NCI-H146 (cell line): ENCODE measurements at places on chromosomes 6 and 20.

- no peak for DNase-seq
Observed at GRCh38 chr6:147167576-147168461, 36.4 kb upstream of the STXBP5 start.

DNA sequence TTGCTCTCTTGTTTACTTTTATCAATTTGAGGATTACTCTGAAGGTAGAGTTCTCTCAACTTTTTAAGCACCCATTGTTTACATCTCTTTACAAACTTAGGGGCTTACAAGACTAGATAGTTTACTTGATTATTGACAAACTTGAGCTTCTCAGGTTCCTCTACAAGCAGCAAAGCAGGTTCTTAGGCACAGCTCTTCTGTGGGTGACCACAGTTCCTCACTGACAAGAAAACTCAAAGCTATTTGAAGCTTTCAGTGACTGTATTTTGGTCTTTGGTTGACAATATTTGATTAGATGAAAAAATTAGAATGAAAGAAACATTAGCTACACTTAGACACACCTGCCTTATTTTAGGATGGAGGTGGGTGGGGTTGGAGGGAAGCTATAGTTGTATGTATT, 327.3 kb upstream of the RUNX2 start:
- DNase-seq: no peak

DNA sequence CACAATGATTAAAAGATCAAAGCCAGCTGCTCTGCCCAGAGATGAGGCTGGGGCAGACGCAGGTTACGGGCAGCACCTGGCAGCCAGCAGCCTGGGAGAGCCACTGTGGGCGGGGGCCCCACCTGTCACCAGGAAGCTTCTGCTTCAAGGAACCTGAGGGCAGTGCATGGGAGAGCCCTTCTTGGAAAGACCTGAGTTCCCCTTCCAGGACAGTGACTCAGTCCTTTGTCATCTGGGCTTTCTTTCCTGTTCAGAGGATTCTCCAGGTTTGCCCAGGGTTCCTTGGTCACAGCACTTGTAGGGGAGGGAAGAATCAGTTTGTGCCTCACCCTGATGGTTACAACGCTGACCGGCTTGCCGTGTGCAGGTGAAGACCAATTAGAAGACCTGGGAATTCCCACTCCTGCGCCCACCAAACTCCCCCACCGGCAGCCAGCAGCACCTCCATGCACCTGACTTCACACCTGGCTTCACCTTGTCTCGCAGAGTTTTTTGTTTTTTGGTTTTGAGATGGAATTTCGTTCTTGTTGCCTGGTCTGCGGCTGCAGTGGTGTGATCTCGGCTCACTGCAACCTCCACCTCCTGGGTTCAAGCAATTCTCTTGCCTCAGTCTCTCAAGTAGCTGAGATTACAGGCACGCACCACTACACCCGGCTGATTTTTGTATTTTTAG, 2.0 kb downstream of the ZBP1 start:
- peak; percentile 60 for DNase-seq

GRCh38 chr6:156773476-156773875, 3.7 kb upstream of the ARID1B start:
- no peak for DNase-seq

DNA sequence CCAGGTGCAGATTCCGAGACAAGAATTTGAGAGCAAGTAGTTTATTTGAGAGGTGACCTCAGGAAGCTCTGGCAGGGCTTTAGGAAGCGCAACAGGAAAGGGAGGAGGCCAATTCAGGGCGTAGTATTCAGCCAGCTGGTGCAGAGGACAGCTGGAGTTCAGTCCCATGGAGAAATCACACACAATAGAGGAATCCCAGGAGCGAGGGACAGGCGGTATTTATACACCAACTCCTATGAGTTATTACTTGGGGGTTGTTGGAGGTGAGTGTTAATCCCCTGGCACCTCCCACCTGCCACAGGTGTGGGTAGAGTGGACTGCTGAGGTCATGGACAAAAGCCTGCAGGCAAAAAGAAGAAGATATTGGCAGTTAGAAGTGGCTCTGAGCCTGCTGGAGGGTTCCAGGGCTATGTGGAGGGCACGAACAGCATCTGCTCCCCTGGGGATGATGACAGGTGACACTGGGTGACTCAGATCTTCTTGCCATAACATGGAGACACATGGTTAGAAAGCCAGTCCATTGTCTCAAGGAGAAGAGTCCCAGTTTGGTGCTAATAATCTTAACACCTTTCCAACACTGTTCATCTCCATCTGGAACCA, 13.9 kb upstream of the SULF2 start:
- DNase-seq: no peak

DNA sequence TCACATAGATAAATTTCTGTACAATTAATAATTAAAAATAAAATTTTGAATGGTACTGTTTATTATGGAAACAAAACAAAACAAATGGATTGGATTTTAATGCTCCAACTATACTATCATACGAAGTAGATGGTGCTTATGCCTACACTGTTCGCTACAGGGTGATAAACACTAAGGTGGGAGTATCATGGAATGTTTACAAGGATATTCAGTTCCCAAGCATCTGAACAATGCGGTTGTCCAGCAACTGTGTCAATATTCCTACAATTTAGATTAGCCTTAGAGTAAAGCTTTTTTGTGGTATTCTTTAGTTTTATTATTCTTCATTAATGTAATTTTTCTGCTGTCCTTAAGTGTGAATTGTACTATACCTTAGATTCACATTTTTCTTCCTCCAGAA, 105.1 kb downstream of the MMS22L start:
- DNase-seq: no peak

DNA sequence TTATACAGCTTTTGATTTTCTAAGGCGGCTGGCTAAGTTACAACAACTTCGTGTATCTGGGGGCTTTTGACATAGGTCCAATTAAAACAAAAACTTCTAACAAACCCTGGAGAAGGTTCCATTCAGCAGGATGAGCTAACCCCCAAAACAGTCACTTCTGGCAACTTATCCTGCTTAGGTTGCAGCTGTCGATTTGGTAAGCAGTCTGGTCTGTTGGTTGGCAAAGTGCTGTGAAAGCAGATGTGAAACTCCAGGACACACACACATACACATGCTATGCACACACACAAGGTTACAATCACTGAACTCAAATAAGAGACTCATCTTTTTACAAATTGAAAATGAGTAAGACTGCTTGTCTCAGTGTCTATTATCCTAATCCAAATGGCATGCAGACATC, 119.0 kb upstream of the STMND1 start:
- DNase-seq: no peak

- DNase-seq: no peak
Observed at GRCh38 chr6:129489215-129489765, 220.7 kb downstream of the ARHGAP18 start.

DNA sequence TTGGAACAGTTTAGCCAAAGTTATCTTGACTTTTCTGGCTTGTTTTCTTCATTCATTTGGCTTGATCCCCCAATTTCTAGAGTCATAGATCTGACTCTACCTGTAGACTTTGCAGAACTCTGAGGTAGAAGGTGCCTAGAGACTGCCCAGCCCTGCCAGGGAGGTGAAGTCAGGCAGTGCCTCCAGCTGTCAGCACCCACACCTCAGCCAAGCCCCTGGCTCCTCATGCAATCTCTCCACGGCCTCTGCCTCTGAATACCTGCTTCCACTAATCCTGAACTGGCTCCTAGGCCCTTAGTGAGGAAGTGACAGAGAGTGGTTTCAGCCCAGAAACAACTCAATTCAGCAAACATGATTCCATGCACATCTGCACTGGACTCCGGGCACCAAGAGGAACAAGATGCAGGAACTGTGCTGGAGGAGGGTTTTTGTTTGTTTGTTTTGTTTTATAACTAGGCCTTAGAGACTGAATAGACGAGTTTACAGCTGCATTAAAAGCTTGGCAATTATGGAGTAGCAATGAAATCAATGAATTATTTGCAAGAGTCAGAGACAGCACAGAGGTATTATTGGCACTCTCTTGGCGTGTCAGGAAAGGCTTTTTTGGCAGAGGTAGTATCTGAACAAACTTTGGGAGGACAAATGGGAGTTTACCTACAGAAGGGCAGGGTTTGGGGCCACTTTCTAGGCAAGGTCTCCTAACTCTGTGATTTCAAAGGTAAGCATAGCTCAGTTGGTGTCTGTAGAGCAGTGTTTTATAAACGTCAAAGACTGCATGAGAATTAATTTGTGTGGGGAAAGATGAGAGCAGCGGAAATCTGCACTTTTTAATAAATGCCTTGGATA, 25.2 kb downstream of the TGM3 start:
- DNase-seq: no peak

DNA sequence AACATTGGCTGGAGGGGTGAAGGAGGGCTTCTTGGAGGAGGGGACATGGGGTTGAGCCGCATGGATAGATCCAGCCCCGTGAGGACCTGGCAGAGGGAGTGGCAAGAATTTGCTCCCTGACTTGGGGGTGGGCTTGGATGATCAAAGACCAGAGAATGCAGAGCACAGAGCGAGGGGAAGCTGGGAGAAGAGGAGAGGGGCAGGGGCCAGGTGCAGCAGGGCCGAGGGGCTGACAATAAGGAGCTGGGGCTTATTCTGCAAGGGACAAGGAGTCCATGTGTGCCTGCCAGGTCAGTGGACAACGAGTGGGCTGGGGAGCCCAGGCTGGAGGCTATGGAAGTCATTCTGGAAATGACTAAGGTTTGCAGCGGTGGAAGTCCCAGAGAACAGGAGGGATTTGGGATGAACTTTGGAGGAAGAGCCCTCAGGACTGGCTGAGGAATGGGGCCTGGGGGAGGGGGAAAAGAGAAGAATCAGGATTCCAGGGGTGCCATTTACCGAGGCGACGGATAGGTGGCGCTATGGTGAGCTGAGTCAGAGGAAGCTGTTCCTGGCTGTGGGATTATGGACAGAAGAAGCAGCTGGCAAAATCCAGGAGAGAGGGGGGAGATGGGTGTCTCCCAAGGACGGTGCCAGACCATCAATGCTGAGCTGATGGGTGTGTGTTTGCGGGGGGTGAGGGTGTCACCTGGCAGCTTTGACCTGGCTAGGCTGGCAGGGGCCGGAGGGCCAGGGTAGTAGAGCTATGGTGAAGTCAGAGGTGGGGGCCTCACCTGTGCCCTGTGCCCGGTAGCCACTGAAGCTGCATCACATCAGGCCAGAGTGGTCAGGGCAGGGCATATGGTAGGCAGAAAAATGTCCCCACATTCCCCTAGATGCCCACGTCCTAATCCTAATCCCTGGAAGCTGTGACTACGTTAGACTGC, 7.8 kb downstream of the KCNG1 start:
- DNase-seq: peak; percentile 17

DNA sequence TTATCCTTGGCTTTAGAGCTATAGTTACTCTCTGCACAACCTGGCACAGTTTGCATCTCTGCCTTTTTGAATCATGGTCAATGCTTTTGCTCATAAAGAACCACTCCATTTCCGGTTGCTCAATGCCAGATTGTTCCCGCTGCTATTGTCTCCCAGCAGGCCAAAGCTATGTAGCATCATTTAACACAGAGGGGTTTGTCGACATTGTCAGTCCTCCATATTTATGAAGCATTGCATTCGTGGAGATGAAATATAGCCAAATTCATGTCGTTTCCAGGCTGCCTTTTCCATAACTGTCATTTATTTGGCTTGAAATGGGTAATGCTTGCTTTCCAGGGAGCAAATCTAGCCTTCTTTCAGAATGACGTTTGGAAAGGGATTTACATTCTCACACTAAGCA, 598.8 kb downstream of the EPHA7 start:
- DNase-seq: peak; percentile 2

DNA sequence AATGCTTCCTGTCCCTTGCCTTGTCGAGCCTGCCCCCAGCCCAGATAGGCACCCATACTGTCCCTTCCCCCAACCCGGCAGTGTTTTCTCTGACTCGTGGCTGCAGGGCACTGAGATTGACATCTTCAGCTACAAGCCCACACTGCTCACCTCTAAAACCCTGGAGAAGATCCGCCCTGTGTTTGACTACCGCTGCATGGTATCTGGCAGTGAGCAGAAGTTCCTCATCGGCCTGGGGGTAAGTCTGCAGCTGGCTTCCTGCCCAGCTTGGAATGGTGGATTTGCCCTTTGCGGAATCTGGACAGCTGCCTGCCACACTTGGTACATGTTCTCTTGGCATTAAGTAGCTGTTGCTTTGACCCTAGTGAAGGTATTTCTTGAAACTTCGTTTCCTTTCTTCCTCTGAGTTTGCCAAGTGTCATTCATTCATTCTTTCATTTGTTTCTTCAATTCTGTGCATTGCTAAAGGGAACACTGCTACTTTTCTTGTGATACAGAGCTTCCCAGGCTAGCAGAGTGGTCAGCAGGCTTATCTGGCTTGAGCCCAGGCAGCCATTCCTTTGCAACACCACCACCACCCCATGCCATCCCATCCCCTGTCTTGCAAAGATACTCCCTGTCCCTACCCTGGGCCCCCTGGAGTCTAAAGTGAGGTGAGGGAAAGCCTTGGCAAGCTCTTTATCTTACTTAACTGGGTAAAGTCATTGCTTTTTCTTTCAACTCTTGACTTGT, 26.2 kb downstream of the CCDC167 start:
- no peak for DNase-seq

- no peak for DNase-seq
Observed at GRCh38 chr6:155171747-155172449, 91.9 kb upstream of the CLDN20 start.

GRCh38 chr6:53044071-53044470, 21.1 kb upstream of the FBXO9 start:
- no peak for DNase-seq

GRCh38 chr20:1835186-1836035, 59.8 kb upstream of the SIRPA start:
- DNase-seq: no peak

- no peak for DNase-seq
Observed at GRCh38 chr20:568097-568652, 24.6 kb upstream of the CSNK2A1 start.

DNA sequence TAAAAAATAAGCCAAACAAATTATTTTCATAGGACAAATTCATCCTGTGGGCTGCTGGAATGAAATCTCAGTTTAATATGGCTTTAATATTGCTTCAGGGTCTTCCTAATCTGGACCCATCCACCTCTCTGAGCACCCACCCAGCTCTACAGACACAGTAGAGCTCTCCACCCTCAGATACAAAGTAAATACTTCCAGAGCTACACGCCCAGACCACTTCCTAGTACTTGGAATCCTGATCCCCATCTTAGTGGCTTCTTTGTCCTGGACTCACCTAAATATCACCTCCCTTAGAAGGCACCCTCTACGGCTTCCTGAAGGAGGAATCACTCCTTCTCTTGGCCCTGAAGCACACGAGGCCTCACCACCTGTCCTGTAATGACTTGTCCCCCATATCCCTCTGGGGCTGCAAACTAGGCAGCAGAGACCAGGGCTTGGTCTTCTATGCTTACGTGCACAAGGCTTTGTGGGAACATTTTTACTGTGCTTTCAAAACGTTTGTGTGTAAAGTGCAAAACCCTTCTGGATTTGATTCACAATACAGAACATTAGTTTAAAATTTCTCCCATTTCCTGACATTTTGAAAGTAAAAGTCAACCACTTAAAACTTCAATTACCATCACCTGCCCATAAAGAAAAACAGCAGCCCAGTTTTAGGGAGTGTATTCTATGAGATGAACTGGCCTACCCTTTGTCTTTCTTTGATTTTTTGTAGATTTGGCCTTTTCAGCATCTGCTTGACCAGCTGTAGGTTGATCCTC, 2.4 kb downstream of the CTCFL start:
- peak; percentile 17 for DNase-seq

GRCh38 chr20:63132131-63132714, 83.7 kb downstream of the YTHDF1 start:
- DNase-seq: no peak

- DNase-seq: peak; percentile 24
Observed at GRCh38 chr6:43817192-43817591, 47.2 kb downstream of the VEGFA start.

- DNase-seq: no peak
Observed at GRCh38 chr6:156840606-156841005, 63.4 kb downstream of the ARID1B start.

GRCh38 chr6:92810913-92811312, 608.4 kb downstream of the EPHA7 start:
- peak; percentile 79 for DNase-seq
